ENCODE measurements at places on chromosomes 2 and 18.
A peak's percentile ranks its signal among the peaks of the same experiment; 100 is the strongest.

DNA sequence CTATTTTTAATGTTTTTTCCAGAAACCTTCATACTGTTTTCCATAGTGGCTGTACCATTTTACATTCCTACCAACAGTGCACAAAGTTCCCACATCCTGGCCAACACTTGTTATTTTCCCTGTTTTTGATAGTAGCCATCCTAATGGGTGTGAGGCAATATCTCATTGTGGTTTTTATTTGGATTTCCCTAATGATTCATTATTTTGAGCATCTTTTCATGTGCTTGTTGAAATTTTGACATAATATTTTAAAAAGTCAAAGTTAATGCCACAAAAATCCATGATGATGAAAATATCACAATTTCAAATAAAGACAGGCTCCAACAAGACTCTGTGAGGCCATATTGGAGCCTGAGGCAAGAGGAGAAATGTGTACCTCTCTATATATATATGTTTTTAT is 50.2 kb downstream of the VWA3B start:
- DNase-seq: no peak

DNA sequence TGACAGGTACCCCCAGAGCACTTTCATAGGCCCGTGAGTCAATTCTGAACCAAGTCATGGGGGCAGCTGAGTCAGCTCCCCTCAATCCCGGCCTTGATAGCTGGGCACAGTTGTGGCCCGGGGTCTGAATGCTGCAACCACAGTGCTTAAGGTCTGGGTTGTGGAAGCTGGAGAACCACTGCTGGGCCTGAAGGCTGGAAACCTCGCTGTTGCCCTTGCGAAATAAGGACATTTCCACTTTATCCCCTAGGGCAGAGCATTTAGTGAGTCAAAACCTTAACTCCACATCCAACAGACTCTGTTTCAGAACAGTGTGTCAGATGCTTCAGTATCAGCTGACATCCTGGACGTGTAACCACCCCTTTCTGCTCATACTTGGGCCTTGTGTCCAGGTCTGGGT is 58.6 kb downstream of the SP110 start:
- DNase-seq: no peak

DNA sequence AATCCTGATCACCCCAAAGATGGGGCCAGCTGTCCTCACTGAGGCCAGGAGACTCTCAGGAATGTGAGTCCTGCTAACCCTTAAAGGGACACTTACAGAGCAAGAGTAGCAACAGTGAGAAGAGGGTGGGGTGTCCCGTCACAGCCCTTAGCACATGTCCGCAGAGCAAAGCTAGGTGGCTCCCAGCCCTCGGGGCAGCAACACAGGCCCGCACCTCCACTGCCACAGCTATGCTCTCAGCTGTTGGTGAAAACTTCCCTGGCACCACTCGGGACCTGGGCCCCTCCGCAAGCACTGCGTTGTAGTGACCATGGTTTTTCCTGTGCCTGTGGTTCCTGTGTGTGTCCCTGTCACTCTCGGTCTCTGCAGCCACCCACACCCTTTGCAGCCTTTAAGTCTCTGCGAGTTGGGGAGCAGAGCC is 76.4 kb upstream of the UXS1 start:
- DNase-seq: no peak

DNA sequence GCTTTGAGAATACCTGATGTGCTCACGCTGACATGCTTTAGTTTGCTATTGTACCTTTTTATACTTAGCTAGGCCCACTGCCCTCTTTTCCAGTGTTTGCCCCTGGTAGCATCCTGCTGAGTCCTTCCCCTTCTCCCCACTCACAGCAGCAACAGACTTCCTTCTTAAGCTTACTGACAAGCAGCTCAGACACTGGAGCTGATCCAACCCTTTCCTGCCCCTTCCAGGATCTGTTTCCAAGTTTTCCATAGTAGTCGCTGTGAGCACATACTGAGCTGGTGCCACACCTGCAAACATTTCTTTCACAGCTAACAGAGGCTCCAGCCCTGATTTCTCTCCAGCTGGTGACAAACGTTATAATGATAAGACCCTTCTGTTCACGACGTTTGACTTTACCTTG is 991.4 kb upstream of the CELF4 start:
- DNase-seq: no peak

- DNase-seq: no peak
These were observed 606 bp downstream of the OTOF start for GRCh38 chr2:26477126-26477910.

GRCh38 chr2:123303731-123304130 is 721.4 kb upstream of the CNTNAP5 start:
- no peak for DNase-seq

GRCh38 chr2:46424937-46425336 is 54.4 kb upstream of the TMEM247 start:
- no peak for DNase-seq

- DNase-seq: no peak
These were observed 31.4 kb upstream of the CD226 start for GRCh38 chr18:69978732-69979715.

- DNase-seq: no peak
These were observed 286.5 kb upstream of the FANCL start for GRCh38 chr2:58527647-58528046.

GRCh38 chr2:191441496-191442214 is 196.5 kb downstream of the MYO1B start:
- no peak for DNase-seq

DNA sequence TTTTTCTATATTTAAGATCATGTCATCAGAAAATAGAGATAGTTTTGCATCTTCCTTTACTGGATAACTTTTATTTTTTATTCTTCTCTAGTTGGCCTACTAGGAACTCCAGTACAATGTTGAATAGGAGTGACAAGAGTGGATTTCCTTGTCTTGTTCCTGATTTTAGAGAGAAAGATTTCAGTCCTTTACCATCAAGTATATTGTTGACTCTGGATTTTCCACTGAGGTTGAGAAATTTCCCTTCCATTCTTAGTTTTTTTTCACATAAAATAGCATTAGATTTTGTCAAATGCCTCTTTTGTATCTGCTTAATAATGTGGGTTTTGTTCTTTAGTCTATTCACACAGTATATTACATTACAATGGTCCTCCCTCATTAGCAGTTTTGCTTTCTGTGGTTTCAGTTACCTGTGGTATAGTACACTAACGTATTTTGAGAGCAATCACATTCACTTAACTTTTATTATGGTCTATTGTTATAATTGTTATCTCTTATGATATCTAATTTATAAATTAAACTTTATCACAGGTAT is 105.5 kb downstream of the THADA start:
- no peak for DNase-seq

DNA sequence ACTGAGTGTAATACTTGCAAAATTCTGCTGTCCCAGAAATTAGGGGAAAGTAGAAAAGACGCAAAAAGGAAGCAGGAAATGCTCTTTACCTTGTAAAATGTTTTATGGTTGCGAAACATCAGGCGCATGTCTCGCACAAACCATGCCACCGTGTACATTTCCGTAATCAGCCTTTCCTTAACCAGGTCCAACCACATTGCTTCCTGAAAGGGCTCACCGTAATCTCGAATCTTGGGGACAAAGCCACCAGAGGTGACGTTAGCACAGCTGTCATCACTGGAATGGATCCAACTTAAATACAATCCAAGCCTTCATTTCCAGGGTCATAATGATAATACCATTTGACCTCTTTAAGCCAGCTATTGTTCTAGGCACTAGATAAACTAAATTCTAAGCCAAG is 49.3 kb downstream of the SP110 start:
- peak; percentile 79 for DNase-seq

- no peak for DNase-seq
These were observed 112.3 kb upstream of the ZNF521 start for GRCh38 chr18:25464227-25464626.

DNA sequence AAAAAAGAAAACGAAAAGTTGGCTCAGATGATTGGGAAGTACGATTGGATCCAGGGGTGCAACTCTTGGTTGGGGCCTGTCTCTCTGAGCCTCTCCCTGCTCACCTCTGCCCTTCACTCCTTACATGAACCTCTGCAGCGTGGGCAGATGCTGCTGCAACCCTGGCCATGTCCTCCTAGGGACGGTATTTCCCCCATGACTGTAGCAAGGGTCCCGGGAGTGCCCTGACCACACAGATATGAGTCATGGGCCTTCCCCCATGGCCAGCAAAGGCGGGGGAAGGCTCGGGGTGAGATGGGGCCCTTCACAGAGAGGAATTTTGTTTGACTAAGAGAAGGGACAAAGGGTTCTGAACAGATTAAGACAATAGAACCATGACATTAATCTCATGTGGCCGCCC is 129.0 kb downstream of the NCK2 start:
- DNase-seq: no peak

DNA sequence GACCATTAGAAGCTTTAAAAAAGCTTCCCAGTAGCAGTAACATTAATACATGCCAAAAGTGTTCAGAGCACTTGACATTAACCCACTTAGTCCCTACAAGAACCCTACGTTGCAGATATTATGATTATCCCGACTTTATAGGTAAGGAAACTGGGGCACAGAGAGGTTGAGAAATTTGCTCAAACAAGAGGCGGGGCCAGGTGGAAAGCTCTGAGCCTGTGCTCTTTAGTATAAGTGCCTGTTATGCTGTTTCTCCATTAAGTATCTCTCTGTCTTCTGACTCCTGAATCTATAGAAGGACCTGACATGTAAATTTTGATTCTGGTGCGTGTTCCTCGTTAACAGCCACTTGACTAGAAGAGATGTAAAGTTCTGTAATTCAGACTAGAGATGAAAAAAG is 139.8 kb downstream of the RBMS1 start:
- DNase-seq: no peak

DNA sequence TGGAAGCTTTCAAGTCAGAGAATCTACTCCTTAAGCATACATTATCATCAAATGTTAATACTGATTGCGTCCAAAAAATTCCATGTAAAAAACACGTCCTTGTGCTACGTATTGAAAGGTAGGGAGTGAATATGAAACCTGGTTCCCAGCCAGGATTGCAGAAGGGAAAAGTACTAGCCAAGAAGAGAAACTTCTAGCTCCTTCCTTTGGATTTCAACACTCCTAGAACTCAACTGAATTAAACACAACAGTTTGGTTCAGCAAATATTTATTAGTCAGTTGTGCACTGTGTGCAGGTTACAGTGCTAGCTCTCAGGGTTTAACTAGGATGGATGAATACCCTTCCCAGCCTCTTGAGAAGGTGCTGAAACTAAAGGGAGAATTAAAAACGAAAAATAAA is 33.9 kb upstream of the FHL2 start:
- DNase-seq: no peak

GRCh38 chr2:126834006-126834659 is 64.6 kb upstream of the TEX51 start:
- DNase-seq: no peak

DNA sequence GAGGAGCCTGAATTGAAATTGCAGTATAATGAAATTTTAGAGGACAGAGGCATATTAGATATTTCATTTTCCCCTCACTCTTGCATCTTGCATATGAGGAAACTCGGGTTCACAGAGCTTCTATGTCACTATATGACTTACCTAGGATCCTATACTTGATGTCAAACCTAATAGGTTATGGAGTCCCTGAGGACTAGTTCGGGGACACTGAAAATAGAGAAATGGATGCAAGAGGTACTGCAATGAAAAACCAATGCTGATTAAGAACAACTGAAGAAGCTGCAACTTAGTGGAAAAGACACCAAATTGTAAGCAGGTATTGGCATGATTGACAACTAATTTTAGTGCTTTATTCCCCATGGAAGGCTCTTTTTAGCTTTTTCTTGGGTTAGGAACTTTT is 210.1 kb downstream of the IKZF2 start:
- no peak for DNase-seq

All from HT-29 (cell line).